ENCODE measurements at places on chromosomes 12 and 14. TPM values are rescaled to one million over a fixed set of nuclear protein-coding genes. Genes with fewer than 3 reads are reported as not detected.

GRCh38 chr14:102759456-102760187 is 17.6 kb upstream of the TRAF3 start:
- no peak for DNase-seq

The CPNE6 gene
- 0.24 TPM for total RNA-seq

The HOXC6 gene
- not detected for total RNA-seq

GRCh38 chr14:58972233-58973017 is 216.0 kb upstream of the DAAM1 start:
- DNase-seq, result no peak

GRCh38 chr12:64792128-64792527 is 32.3 kb upstream of the TBC1D30 start:
- DNase-seq, result no peak

DNA sequence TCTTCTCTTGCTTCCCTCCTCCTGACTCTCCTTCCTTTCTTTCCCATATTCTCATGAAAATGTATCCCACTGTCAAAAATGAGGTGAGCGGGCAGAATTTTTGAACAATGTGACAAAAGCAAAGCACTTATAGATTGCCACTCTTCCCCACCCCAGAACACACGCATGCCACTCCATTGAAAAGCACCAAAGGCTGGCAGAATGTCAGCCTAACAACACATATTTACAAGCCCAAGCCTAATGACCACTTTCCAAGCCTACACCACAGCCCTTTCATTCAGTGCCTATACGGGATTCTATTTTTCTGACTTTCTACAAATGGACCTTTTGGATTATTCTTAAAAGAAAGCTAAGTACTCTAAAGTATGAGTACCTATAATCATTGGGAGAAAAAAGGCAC is 62.9 kb upstream of the METAP2 start:
- DNase-seq, result no peak

DNA sequence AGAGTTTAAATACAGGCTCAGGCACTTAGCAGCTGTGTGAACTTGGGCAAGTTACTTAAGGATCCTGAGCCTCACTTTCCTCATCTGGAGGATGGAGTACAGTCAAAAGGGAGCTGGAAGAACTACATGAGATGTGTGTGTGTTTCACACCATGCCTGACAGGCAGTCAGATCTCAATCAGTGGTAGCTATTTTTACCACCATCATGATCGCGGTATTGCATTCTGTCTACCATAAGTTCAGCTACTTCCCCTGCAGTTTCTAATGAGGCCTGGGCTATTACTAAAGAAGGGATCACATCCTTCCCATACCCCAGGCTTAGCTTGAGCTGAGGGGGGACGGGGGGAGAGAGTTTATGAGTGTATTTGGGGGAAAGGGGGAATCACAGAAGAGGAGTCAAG is 7.0 kb downstream of the AQP6 start:
- DNase-seq, result no peak

The CIPC gene
- 64.7 TPM for total RNA-seq

GRCh38 chr14:52146504-52146903 is 77.6 kb upstream of the NID2 start:
- DNase-seq, result no peak

- no peak for DNase-seq
These were observed 44.6 kb downstream of the SFSWAP start for GRCh38 chr12:131755305-131756113.

GRCh38 chr12:90163975-90164374 is 455.3 kb upstream of the ATP2B1 start:
- no peak for DNase-seq

DNA sequence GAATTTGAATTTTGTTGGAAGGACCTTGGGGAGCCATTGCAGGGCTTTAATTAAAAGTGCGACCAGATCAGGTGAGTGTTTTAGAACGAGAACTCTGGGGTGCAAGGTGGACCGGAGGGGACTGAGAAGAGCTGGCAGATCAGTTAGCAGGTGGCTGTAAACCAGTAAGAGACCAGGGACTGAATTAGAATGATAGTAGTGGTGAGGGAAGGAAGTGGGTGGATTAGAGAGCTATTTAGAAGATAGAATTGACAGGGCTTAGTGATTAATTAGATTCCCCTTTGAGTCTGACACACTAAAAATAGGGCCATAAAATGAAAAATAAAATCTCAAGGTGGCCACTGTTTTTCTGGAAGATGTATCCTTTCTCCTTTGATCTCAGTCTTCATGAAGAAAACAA is 44.8 kb downstream of the PLXNC1 start:
- no peak for DNase-seq

DNA sequence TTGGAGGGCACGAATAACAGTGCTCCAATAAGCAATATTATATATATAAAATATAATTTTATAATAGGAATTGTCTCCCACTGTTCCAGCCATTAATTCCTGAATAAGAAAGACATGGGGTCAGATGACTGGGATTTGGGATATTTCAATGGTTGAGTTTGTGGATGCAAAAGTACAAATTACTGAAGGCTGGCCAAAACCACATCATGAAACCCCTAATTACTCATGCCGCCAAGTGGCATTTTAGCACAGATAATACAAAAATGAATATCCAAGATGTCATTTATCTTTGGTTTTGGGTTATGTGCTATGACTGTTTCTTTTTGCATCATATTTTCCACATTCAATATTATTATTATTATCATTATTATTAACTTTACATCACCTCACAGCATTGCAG is 261.4 kb upstream of the TBX3 start:
- no peak for DNase-seq

The DTX1 gene
- total RNA-seq, result 4.0 TPM

The TUNAR gene
- total RNA-seq, result not detected

DNA sequence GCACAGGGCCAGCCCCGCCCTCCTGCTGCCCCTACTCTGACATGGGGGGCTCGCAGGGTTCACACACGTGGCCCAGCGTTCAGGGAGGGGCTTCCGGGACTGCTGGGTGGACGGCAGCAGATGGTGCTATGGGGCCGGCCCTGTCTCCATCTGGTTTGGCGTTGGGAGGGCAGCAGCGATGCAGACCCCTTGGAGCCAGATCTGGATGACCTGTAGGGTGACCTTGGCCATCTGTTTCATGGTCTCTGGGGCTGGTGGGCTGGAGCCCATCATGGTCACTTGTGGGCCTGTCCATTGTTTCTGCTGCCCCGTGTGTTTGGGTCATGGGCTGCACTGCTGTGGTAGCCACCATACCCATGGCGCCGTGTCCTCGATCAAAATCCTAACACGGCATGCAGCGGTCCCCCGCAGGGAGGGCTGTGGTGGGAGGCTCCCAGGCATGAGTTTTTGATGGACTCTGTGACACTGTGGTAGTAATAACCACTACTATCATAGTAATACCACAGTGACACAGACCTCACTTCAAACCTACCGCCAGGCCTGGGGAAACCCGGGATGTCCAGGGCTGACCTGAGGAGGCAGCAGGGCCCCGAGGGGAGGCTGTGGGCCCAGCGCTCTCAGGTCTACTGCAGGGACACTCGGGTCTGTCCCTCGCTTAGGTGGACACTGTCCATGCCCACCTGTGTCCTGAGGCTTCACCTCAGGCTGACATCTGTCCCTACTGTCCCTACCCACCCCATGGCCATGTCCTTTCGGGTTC is 359.4 kb downstream of the TMEM121 start:
- no peak for DNase-seq

DNA sequence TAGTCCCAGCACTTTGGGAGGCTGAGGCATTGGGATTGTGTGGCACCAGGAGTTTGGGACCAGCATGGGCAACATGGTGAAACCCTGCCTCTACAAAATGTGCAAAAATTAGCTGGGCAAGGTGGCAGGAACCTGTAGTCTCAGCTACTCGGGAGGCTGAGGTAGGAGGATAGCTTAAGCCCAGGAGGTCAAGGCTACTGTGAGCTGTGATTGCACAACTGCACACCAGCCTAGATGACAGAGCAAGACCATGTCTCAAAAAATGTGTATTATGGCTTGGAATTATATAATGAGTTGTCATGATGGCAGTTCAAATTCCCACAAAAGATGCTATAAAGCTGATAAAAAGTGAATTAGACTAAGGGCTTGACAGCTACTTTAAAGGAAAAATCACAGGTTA is 20.6 kb upstream of the TMPRSS12 start:
- no peak for DNase-seq

The CISTR gene
- not detected for total RNA-seq

DNA sequence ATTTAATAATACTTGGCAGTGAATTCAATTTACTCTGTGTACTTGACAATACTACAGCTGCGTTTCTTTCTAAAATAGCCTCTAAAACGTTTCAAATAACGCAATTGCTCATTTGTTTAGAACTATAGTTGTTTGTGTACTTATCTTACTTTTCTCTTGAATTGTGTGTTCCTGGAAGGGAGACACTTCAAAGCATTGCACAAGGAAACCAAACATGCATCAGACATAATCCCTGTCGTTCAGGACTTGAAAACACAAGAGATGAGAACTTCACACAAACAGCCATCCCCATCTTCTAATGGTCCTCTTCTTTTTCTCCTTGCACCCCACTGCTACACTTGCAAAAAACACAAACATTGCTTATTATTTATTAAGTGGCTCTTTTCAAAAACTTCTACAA is 38.5 kb downstream of the PTGER2 start:
- no peak for DNase-seq

The IAPP gene
- total RNA-seq, result not detected

The KRR1 gene
- total RNA-seq, result 12.3 TPM

GRCh38 chr12:27015730-27016076 is 1.5 kb upstream of the TM7SF3 start:
- no peak for DNase-seq

All from right atrium auricular region (tissue), 2 donors.